ENCODE measurements at places on chromosomes 3 and 15.
A peak's percentile ranks its signal among the peaks of the same experiment; 100 is the strongest.

- DNase-seq = no peak
Observed at GRCh38 chr3:173770796-173771573, 373.4 kb downstream of the NLGN1 start.

DNA sequence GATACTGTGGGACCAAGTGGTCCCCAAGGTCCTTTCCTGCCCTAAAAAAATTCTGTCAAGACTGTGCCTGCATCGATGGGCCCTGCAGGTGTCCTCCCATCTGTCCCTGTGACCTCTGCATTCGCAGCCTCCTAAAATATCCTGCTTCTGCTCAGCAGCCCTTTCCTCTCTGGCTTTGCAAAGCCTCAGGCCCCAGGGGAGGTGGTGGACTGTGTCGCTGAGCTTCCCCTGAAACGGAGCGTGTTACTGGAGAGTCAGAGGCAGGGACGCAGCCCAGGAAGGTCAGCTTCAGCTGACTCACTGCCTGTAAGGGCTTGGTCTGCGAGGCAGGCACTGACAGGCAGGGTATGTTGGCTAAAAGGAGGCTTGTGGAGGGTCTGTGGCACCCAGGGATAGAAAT lies 110.0 kb downstream of the RAB11A start:
- DNase-seq = peak; percentile 5

GRCh38 chr3:24237971-24238706 lies 256.5 kb downstream of the THRB start:
- DNase-seq = peak; percentile 95

DNA sequence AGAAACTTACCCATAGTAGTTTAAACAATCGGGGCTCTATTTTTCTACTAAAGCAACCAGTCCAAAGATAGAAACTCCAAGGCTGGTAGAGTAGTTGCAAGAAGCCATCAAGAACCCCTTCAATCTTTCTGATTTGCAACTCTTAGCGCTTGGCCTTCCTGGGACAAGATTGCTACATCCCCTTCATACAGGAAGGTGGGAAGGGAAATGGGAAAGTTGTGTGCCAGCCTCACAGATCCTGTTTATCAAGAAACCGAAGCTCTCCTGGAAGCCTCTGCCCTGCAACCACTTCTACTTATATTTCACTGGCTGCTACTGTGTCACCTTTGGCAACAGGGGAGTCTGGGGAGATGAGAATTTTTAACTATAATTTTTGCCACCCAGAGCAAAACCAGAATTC lies 46.2 kb downstream of the OSBPL10 start:
- no peak for DNase-seq

DNA sequence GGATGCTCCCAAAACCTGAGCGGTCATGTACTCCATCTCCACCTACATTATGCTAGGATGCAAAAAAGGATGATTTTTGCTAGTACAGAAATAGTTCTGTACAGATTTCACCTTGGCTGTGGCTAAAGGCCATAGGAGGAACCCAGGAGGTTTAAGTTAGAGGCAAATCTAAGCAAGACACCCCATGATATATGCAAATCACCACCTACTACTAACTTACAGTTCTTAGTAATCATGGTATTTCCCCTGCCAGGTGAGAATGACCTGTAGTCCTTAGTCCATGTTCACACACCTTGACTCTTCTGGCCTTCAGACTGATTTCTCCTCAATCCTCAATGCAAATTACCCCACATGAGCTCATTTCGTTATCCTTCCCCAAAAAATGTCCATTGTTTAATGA lies 154.2 kb downstream of the IMPG2 start:
- DNase-seq = no peak

All from foreskin fibroblast (primary cell).